ENCODE measurements at places on chromosomes 11 and 22.
A peak's percentile ranks its signal among the peaks of the same experiment; 100 is the strongest.

DNA sequence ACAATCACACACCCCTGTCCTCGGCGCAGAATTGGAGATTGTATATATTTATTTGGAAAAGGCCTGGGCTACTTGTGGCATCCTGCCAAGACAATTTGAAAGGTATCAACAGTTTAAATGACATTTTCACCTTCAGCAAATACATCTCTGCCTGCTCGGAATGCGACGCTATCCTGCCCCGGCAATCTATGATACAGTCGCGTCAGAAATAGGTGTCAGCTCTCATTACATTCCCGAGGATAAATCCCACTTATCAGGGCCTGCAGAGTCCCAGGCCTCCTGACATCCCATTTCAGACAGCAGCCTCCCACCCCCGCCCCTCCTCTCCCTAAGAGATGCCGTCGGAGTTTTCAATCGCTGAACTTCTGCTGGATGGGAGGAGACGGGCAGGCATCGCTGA, 114.7 kb downstream of the BRD1 start:
- peak; percentile 57 for DNase-seq

DNA sequence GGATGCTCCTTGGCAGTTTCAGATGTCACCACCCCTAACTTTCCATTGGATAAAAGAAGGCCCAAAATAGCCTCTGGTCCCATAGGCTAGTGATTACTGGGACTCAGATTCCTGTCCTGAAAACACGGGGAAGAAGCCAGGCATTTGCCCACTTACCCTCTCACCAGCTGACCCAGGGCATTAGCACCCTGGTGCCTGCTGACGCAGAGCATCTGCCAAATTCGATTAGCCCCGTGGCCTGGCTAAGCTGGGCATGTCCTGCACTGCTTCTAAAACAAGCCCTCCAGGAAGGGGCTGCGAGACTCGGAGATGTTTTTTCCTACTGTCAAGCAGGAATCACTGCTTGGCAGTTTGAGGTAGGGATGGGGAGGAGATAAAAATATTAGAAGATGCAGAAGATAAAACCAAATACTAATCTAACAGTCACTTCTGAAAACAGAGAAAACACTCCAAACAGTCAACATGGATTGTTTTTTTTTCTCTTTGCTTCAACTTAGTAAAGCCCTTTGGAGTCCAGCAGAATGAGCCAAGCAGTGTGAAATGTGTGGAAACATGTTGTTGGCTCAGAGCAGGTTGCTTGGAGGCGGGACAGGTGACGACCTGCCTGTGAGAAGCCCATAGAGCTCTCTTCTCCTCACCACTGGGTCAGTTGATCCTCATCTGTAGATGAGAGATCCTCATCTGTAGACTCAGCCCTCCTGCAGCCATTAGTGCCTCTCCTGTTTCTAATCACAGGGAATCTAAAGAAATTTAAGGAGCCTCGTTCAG, 54.0 kb downstream of the BDNF start:
- no peak for DNase-seq

DNA sequence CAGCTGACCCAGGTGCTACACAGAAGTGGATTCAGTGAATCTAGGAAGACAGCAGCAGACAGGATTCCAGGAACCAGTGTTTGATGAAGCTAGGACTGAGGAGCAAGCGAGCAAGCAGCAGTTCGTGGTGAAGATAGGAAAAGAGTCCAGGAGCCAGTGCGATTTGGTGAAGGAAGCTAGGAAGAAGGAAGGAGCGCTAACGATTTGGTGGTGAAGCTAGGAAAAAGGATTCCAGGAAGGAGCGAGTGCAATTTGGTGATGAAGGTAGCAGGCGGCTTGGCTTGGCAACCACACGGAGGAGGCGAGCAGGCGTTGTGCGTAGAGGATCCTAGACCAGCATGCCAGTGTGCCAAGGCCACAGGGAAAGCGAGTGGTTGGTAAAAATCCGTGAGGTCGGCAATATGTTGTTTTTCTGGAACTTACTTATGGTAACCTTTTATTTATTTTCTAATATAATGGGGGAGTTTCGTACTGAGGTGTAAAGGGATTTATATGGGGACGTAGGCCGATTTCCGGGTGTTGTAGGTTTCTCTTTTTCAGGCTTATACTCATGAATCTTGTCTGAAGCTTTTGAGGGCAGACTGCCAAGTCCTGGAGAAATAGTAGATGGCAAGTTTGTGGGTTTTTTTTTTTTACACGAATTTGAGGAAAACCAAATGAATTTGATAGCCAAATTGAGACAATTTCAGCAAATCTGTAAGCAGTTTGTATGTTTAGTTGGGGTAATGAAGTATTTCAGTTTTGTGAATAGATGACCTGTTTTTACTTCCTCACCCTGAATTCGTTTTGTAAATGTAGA, 1.7 kb downstream of the MALAT1 start:
- peak; percentile 29 for DNase-seq

GRCh38 chr22:22866381-22867111, 21.1 kb upstream of the IGLL5 start:
- DNase-seq = no peak

DNA sequence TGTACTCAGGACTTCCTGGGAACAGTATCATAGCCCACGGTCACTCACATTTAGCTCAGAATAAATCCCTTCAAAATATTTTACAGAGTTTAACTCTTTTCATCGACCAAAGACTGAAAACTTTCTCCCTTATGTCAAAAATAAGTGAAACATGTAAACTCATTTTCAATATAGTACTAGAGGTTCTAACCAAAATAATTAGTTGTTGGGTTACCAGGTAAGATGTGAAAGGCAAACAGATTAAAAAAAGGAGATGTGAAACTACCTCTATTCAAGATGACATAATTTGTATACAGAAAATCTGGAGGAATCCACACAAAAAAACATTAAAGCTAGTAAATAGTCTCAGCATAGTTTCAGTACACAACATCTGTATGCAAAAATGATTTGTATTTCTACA, 20.3 kb downstream of the XKR3 start:
- no peak for DNase-seq

- no peak for DNase-seq
Measured at GRCh38 chr11:57466680-57467079, 6.4 kb downstream of the RTN4RL2 start.

- DNase-seq = no peak
Measured at GRCh38 chr11:104916442-104916841, 18.2 kb upstream of the CASP12 start.

GRCh38 chr22:50218996-50219727, 18.4 kb downstream of the SELENOO start:
- DNase-seq = no peak

DNA sequence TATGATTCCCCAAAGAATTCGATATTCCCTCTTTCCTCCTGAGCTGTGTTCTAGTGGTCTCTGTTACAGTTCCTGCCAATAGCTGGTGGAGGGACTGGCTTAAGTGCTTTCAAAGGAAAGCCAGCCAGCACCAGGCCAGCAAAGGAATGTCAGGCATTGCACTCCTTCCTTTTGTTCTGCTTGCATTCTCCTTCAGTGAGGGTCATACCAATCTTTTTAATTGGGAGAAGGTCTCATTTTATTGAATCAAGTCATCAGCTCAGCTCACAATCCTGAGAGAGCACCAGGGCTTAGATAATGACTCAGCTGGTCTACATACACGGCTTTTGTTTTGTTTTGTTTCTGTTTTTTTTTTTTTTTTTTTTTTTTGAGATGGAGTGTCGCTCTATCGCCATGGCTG, 222.9 kb downstream of the NAV2 start:
- no peak for DNase-seq

DNA sequence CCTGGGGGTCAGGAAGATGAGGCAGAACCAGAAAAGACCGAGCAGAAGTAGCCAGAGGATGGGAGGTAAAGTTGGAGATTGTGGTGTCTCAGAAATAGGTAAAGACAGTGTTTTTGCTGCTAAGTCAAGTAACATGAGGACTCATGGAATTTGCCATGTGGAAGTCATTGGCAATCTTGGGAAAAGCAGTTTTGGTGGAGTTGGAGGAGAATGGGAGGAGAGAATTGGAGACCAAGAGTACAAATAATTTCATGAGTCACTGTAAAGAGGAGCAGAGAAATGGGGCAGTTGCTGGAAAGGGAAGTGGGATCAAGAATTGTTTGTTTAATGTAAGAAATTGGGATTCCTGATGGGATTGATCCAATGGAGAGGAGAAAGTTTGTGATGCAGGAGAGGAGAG, 111.7 kb downstream of the LRRC32 start:
- DNase-seq = no peak

GRCh38 chr11:79117488-79117887, 323.3 kb downstream of the TENM4 start:
- no peak for DNase-seq

DNA sequence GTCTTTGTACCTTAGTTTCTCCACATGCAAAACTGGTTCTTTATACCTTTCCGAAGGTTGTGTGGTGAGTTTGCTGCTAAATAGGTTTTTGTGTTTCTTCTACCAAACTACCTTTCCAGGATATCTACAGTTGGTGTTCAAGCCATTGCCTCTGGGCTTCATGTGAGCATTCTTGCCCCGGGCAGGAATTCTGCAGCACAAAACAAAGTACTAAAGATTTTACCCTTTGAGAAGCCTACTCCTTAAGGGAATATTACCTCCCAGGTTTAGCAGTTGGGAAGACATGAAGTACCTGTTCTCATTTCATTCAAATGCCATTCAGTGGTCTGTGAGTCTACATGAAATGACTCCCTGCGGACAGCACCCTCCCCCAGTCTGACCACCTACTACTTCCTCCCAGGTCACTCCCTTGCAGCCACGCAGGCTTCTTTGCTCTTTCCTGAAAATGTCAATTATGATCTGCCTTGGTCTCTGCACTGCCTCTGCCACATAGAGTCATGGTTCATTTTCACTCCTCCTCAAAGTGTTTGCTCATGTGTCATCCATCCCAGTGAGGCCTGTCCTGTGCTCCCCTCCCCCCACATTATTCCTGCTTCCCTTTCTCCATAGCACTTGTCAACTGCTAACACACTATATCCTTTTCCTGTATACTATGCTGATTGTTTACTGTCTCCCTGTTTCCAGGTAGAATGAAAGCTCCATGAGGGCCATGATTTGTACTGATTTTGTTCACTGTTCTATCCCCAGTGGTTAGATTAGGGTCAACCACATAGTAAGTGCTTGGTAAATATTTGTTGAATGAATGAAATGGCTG, 36.9 kb downstream of the PACS1 start:
- DNase-seq = no peak

- no peak for DNase-seq
Measured at GRCh38 chr11:15072551-15073143, 746 bp upstream of the CALCB start.

- DNase-seq = no peak
Measured at GRCh38 chr11:129973809-129974208, 28.8 kb downstream of the PRDM10 start.

DNA sequence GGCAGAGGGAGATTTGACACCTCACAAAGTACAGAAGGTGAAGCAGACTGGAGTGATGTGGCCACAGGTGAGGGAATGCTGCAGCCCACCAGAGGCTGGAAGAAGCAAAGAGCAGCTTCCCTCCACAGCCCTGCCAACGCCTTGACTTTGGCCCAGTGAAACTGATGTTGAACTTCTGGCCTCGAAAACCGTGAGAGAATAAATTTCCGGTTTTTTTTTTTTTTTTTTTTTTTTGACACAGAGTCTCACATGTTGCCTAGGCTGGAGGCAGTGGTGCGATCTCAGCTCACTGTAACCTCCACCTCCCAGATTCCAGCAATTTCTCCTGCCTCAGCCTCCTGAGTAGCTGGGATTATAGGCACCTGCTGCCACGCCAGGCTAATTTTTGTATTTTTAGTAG, 8.7 kb downstream of the KMT5B start:
- DNase-seq = no peak

- DNase-seq = no peak
Measured at GRCh38 chr11:47932544-47932943, 47.8 kb upstream of the PTPRJ start.

DNA sequence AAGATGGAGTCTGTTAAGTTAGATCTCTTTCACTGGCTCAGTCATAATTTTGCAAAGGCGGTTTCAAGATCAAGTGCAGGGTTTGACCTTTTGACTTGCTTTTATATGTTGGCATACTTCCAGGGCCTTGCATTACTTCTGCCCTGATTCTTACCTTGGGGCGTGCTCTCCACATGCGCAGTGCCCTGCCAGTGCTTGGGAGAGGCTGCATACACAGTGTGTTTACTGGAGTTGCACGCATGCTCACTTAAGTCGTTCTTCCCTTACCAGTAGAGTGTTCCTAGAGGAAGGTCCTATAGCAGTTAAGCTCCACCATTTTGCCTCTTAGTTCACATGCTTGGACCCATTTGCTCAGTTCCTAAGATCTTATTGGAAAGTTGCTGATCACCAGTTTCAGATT, 21.0 kb upstream of the TMEM123 start:
- DNase-seq = no peak

- DNase-seq = no peak
Measured at GRCh38 chr11:33211580-33211979, 45.6 kb upstream of the HIPK3 start.

GRCh38 chr11:91199866-91200265, 977.0 kb upstream of the CHORDC1 start:
- DNase-seq = no peak

- no peak for DNase-seq
Measured at GRCh38 chr11:15153231-15153630, 38.5 kb downstream of the INSC start.

- DNase-seq = no peak
Measured at GRCh38 chr11:57476757-57477506, 16.6 kb downstream of the RTN4RL2 start.

GRCh38 chr22:30044369-30044768, 35.9 kb upstream of the HORMAD2 start:
- DNase-seq = no peak

DNA sequence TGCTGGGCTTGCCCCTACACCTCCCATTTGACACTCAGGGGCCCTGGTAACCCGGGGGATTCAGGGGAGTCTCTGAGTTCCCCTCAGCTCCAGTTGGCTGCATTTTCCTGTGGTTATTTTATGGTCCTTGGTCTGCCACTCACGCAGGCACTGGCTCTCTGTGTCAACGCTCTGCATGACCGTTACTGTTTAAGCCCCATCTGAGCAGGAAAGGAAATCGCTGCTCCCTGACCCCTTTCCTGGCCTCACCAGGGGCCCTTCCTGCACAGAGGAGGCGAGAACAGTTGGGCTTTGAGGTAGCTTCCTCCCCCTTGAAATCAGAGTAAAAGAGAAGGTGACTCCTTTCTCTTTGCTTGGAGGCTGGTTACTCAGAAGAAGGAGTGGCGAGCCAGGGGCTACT, 2.4 kb downstream of the C1QTNF4 start:
- DNase-seq = no peak

GRCh38 chr11:58787903-58788302, 56.2 kb upstream of the GLYAT start:
- DNase-seq = no peak

- DNase-seq = no peak
Measured at GRCh38 chr11:94845622-94846021, 77.5 kb downstream of the AMOTL1 start.

GRCh38 chr11:95652002-95652472, 137.5 kb downstream of the FAM76B start:
- DNase-seq = peak; percentile 58

DNA sequence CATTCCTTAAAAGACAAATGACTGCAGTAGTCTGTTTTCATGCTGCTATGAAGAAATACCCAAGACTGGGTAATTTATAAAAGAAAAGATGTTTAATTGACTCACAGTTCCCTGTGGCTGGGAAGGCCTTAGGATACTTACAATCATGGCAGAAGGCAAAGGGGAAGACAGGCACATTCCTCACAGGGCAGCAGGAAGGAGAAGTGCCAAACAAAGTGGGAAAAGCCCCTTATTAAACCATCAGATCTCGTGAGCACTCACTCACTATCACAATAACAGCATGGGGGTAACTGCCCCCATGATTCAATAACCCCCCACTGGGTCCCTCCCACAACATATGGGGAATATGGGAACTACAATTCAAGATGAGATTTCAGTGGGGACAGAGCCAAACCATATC, 16.4 kb upstream of the OR2AT4 start:
- DNase-seq = no peak

GRCh38 chr11:121563003-121563402, 110.2 kb upstream of the SORL1-AS1 start:
- no peak for DNase-seq
